ENCODE measurements at places on chromosomes 7 and 10.

- no peak for DNase-seq
These were observed 170.3 kb downstream of the NRP1 start for GRCh38 chr10:33164060-33164709.

- DNase-seq = no peak
These were observed 372.9 kb downstream of the GALNT17 start for GRCh38 chr7:71504697-71505441.

- no peak for DNase-seq
These were observed 12.0 kb downstream of the SGCE start for GRCh38 chr7:94643771-94644545.

DNA sequence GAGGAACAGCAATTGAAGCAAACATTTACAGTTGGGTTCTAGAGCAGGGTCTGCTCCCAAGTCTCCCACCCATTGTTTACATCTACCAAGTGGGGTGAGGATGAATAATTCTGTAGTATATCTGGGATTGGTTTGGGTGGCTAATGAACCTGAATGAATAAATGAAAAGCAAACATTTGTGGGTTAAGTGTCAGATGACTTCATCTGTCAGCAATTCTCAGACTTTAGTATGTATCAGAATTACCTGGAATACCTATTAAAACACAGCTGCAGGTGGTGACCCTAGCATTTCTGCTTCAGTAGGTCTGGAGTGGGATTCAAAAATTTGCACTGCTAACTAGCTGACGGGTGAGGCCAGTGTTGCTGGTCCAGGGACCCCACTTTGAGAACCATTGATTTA lies 18.0 kb upstream of the NPVF start:
- DNase-seq = no peak

GRCh38 chr10:89959433-89960110 lies 258.2 kb downstream of the KIF20B start:
- no peak for DNase-seq

DNA sequence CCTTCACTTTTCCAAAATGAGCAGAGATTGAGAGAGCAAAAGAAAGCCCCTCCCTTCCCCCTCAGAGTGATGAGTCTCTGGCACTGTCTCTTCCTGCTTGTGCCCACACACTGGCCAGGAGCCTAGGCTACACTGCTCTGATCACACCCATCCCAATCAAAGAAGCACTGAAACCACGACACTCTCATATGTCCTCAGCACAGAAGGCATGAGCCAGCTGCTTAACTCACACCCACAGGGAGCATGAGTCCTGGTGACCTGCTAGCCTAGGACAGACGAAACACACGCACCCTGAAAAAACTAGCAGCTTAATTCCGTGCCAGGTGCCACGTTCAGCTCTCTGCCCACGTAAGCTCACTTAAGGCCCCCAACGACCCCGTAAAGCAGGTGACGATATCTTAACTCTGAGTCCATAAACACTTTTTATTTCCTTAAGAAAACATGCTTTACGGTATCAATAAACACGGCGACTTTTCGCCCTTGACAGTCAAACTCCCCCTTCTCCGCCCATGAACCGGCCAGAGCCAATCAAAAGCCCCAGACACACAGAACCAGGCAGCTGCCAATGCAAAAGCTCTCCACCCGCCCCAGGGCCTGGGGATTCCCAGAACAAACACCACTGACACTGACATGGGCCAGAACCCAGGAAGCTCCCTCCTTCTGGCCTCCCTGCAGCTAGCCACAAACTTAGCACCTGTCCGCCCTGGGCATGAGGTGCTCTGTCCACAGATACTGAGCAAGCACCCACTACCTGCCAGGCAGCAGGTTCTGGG lies 69.0 kb downstream of the TNRC18 start:
- no peak for DNase-seq

DNA sequence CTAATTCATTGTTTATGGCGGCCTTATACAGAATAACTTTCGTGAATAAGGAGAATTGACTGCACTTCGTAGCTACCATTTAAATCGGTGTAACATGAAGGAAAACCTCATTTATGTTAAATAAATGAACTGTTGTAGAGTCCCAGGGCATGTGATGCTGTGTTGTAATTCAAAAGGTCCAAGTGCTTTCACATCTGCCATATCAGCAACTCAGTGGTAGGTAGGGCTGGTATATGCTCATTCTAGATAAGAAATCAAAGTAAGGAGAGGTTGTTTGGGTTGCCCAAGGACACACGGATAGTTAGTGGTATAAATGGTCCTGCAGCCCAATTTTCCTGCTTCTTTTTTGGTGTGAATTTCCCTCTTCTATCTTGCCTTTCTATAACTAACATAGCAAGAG lies 15.8 kb downstream of the BBS9 start:
- DNase-seq = no peak

GRCh38 chr10:104242545-104242944 lies 10.4 kb upstream of the CFAP43 start:
- DNase-seq = no peak

- DNase-seq = no peak
These were observed 82.6 kb downstream of the GPR26 start for GRCh38 chr10:123748711-123749110.

- DNase-seq = no peak
These were observed 114.8 kb upstream of the NPY start for GRCh38 chr7:24169077-24169624.

DNA sequence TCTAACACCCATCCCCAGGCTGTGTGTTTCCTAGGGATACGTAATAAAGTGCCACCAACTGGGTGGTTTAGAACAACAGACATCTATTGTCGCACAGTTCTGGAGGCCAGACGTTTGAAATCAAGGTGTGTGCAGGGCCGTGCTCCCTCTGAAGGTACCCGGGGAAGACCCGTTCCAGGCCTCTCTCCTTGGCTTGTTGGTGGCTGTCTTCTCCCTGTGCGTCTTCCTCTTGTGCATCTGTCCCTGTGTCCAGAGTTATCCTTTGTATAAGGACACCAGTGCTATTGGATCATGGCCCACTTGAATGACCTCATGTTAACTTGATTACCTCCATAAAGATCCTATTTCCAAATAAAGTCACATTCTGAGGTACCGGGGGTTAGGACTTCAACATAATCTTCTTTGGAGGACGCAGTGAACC lies 15.6 kb downstream of the GRK5 start:
- DNase-seq = no peak

GRCh38 chr10:17134737-17135260 lies 5.2 kb upstream of the CUBN start:
- no peak for DNase-seq

DNA sequence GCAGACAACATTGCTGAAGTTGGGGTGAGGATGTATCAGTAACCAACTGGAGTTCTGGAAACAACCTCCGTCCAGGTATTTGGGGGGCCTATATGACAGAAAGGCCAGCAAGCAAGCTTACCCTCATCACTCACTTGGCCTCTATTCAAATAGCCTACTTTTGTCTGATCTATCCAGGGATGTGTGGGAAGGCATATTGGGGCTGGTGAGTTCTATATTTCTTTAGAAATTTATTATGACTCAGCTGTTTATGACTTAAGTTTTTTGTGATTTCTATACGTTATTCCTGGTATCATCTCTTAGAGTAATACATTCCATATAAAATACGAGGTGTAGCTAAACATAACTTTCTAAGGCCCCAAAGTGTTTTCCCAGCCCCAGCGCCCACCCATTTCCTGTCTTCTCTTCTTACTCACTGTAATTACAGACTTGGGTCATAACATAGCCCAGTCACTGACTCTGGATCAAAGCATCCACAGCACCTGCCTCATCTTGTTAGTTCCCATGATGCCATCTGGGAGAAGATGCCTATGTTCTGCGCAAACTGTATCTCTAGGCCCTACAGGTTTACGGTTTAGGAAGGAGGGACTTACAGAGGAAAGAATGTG lies 18.1 kb downstream of the GARS1 start:
- DNase-seq = no peak

DNA sequence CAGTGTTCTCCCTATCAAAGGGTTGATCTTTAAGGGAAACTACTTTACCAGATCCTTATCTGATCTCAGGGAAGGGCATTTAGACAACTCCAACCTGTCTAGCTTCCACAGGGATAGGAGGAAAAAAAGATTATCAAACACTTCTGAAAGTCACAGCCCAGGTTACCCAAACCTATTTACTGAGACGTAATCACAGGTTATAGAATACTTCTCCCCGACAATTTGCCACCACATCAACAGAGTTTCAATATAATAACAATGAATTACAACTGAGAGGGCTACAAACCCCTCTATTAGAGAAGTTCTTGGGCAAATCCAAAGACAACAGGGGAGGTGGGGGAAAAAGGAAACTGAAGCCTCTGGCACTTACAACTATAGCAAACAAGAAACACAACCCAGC lies 26.3 kb downstream of the CFAP70 start:
- no peak for DNase-seq

- no peak for DNase-seq
These were observed 43.4 kb upstream of the LYZL1 start for GRCh38 chr10:29245476-29245875.

DNA sequence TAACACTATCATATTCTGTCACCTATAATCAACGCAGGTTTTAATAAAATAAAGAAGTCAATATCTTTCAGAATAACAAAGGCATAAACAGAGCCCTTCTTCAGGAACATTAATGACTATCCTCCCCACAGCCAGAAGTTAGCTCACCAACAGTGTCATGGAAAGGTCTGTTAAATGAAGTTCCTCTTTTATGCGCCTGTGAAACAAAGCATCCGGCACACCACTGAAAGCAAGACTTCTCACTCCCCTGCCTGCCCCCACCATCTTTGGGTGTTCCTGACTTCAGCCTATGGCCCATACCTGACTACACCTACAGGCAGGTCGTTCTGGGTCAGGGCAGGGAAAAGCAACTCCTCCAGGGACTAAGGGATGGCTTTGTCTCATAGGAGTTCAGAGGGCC lies 205.4 kb downstream of the FANK1 start:
- DNase-seq = no peak
